ENCODE measurements at places on chromosomes 1 and 21. TPM values are rescaled to one million over a fixed set of nuclear protein-coding genes. Genes with fewer than 3 reads are reported as not detected.
A peak's percentile ranks its signal among the peaks of the same experiment; 100 is the strongest.

GRIK3 gene
- 1.5 TPM for total RNA-seq

- no peak for DNase-seq
Measured at GRCh38 chr1:109803901-109804331, 40.2 kb upstream of the EPS8L3 start.

DNA sequence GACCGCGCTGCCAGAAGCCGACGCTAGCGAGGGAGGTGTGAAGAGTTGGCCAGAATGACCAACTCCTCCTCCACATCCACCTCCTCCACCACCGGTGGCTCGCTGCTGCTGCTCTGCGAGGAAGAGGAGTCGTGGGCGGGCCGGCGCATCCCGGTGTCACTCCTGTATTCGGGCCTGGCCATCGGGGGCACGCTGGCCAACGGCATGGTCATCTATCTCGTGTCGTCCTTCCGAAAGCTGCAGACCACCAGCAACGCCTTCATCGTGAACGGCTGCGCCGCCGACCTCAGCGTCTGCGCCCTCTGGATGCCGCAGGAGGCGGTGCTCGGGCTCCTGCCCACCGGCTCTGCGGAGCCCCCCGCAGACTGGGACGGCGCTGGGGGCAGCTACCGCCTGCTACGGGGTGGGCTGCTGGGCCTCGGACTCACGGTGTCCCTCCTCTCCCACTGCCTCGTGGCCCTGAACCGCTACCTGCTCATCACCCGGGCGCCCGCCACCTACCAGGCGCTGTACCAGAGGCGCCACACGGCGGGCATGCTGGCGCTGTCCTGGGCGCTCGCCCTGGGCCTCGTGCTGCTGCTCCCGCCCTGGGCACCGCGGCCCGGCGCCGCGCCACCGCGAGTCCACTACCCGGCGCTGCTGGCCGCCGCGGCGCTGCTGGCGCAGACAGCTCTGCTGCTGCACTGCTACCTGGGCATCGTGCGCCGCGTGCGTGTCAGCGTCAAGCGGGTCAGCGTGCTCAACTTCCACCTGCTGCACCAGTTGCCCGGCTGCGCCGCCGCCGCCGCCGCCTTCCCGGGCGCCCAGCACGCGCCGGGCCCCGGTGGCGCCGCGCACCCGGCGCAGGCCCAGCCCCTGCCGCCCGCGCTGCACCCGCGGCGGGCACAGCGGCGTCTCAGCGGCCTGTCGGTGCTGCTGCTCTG lies 1.2 kb downstream of the GPR88 start:
- peak; percentile 37 for DNase-seq

- DNase-seq, result no peak
Measured at GRCh38 chr1:33905241-33905640, 41.4 kb downstream of the HMGB4 start.

DNA sequence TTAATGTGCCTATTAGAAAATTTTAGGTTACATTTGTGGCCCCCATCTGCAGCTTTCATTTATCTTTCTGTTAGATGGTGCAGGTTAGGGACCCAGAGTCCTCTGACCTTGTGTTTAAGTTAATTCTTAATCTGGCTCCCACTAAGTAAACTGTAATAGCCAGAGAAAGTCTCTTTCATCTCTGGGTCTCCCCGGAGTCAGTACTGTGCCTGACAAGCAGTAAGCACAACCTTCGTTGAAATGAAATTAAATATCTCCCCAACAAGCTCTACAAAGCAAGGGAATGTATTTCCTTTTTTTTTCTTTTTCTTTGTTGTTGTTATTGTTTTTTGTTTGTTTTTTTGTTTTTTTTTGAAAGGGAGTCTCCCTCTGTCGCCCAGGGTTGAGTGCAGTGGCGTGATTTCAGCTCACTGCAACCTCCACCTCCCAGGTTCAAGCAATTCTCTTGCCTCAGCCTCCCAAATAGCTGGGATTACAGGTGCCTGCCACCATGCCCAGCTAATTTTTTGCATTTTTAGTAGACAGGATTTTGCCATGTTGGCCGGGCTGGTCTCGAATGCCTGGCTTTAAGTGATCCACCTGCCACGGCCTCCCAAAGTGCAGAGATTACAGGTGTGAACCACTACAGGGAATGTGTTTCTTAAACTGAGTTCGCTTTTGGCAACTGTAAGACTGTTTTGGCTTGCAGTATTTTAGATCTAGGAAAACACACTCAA lies 81.6 kb downstream of the HHIPL2 start:
- DNase-seq, result no peak

- DNase-seq, result no peak
Measured at GRCh38 chr1:9672444-9672843, 20.9 kb downstream of the PIK3CD start.

SLC22A15 gene
- 9.3 TPM for total RNA-seq

- DNase-seq, result no peak
Measured at GRCh38 chr1:164337394-164337793, 221.6 kb upstream of the PBX1 start.

- no peak for DNase-seq
Measured at GRCh38 chr1:15207031-15207828, 39.8 kb upstream of the FHAD1 start.

GRCh38 chr1:238955934-238956333 lies 430.4 kb upstream of the CHRM3 start:
- DNase-seq, result no peak

DNA sequence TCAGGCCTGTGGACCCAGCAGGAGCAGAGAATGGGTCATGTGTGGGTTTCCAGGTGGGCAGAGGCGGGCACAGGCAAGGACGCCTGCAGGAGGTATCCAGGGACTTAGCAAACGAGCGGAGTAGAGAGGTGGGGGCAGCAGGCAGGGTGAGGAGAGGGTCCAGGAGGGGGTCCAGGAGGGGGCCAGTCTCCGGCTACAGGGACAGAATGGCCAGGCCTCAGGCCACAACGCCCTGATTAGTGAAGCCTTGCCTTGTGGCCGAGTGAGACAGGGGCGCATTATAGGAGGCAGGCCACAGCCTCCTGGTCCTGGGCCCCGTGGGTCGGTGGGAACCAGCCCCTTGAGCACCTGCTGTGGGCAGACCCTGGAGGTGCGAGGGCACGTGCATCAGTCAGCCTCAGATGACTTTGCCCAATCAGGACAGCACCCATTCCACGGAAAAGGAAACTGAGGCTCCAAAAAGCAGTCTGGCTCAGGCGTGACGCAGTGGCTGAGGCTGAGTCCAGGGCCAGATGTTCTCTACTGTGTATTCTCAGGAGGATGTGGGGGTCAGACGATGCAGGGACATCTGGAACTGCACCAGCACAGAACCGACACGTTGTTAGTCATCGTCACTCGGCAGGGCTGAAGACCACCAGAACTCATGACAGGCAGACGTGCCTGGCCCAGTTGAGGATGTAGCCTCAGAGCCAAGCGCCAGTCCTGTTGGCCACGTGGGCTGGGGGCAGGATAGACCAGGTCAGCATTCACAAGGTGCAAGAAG lies 113.7 kb downstream of the CRYAA start:
- DNase-seq, result no peak

SLFNL1 gene
- 1.4 TPM for total RNA-seq
